ENCODE measurements at places on chromosomes 7 and 10.

GRCh38 chr10:118592675-118593330 is 2.6 kb downstream of the PRLHR start:
- DNase-seq: no peak

DNA sequence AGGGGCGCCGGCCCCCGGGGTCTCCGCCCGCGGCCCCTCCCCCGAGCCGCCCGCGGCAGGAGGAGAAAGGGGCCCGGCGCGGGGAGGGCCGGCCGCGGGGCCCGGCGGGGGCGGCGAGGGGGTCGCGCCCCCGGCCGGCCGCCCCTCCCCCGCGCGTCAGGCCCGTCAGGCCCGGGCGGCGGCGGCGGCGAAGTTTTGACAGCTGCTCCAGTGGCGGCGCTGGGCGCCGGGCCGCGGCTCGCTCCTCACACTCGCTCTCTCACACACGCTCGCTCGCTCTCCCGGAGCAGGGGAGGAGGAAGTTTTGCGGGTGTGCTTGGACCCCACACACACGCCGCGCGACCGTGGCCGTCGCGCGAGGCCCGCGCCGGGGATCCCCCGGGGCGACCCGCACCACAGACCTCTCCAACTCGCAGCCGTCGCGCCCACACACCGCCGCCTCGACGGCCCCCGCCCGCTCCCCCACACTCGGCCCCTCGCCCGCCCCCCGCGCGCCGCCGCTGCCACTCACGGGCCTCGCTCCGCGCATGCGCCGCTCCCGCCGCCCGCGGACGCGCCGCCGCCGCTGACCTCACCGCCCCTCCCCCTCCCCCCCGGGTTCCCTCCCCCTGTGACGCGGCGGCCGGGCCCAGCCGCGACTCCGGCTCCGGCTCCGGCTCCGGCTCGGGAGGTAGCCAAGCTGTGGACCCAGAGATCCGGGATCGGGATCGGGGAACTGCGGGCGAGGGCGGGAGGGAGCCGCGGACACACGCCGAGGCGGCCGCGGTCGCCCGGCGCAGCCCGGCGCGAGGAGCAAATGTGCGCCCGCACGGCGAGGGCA is 518 bp upstream of the KMT2C start:
- peak; percentile 85 for DNase-seq

DNA sequence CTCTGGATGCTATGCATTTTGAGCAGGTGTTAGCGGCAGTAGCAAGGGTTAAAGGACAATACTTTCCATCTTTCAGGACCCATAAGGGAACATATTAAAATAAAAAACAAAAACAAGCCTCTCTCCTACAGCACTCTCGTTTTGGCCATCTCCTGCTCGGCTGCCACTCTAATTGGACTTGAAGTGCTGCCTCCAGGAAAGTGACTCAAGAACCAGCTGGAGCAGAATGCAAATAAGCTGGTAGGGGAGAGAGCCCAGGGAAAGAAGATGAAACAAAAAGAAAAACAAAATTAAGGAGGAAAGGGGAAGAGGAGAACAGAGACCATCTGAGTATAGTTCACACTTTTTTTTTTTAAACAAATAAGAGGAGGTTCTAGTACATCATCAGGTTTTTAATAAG is 65.6 kb downstream of the HBP1 start:
- DNase-seq: no peak

GRCh38 chr10:61964949-61965702 is 63.6 kb downstream of the ARID5B start:
- no peak for DNase-seq

DNA sequence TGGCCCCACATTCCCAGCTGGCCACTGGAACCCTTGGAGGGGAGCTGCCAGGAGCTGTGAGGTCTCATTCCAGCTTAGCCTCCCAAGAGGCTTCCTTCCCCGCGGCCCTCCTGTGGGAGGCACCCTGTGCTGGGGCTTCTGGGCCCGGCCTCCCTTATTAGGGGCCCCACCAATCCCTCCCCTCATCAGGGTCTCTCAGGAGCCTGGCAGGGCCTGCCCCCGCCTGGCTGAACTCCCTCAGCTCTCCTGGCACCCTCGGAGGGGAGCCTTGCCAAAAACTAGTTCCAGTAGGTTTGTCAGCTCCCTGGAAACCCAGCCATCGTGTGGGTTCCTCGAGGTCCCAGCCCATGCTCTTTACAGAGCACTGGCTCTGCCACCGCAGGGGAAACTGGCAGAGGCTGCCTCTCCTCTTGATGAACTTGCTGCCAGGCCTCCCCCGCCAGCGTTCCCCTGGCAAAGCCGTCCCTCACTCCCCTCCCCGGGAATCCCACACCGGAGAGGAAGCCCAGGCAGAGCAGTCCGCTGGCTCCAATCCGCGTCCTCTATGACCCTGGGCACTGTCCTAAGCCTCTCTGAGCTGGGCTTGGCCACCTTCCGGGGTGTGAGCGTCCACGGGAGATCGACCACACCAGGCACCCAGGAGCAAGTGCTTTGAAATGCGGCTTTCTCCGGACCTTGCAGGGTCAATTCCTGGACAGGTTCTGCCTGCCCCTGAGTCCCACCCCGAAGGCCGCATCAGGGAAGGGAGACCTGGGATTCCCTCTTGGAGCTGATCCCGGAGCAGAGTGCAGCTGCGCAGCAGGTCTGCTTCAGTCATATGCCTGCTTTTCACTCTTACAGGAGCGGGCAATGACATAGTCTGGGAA is 139.8 kb downstream of the ARHGAP22 start:
- DNase-seq: peak; percentile 6

- no peak for DNase-seq
Measured at GRCh38 chr10:131071721-131072120, 239.8 kb downstream of the TCERG1L start.

GRCh38 chr10:75929630-75930161 is 498.3 kb downstream of the LRMDA start:
- DNase-seq: no peak

- DNase-seq: no peak
Measured at GRCh38 chr10:19812976-19813375, 3.3 kb upstream of the PLXDC2 start.

DNA sequence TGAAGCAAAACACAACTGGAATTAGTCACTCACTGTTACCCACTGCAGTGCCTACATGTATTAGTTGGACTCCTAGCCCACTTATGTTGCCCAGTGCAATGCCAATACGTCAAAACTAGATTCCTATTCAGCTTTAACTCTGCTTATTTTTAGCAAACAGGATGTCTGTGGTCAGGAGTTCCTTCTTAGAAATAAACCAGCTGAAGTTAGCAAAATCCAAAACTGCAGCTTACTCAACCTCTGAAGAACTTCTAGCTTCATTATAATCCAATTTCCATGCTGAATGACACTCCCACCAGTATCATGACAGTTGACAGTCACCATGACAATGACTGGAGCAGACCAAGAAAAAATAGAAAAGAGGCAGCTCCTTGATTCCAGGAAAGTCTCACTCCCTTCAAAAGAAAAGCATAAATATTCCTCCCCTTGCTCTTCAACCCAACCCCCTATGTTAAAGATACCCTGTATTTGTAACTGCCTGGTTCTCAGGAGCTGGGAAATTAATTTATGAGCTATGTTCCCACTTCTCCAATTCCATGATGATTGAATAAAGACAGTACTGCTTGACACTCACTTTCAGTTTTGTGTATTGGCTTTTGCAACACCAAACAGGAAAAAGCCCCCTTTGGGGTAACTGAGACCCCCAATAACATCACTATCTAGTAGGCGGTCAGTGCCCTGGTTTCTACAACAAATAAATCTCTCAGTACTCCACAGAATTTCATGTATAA is 327.4 kb downstream of the SORCS1 start:
- no peak for DNase-seq

DNA sequence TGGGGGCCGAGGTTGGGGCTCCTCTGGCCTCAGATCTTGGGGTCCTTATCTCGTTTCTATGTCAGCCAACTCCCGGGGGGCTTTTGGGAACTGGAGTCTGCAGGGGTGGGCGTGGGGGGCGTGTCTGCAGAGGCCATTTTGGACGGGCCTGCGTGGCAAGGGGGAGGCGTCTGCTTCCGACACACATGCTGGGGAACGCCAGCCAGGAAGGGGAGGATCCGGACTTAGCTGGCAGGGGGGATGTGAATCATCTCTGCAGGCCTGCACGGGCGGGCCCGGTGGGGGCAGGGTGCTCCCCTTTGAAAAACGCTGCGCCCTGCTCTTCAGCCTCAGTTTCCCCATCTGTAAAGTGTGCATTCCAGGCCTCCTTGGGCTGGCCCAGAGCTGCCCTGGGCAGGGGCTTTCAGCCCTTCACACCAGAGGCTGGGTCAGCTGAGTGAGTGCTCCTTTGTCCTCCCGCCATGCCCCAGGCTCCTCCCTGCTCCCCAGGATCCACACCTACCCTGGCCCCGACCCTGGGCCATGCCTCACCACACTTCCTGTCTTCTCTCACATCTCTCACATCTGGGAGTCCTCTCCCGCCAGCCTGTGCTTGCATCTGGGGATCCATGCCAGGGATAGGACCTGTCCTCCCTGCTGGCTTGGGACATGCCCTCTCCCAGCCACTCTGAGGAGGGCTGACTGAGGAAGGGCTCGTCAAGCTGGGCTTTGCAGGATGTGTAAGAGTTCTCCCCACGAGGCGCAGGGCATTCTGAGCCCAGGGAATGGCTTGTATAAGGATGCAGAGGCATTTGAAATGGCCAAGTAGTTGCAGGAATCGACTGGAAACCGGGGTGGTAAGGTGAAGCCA is 172.6 kb upstream of the TNRC18 start:
- peak; percentile 44 for DNase-seq

GRCh38 chr7:113000316-113001020 is 86.2 kb downstream of the GPR85 start:
- DNase-seq: no peak

DNA sequence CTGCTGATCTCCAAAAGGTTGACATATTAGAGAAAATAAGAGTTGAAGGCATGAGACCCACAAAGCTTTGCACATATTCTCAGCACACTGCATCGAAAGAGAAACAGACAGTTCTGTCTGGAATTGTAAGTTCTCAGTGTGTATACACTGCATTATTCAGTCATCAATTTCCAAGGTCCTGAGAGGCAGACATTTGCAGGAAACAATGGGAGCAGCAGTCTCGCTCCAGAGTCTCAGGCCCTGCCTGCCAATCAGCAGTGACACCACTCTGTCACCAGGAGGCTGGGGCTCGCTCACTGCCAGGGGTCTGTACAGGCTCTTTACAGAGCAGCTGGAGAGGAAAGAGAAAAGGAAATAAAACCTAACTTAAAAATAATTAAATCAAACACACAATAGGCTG is 36.3 kb downstream of the JAZF1 start:
- DNase-seq: no peak

- DNase-seq: no peak
Measured at GRCh38 chr7:157601530-157601929, 264.7 kb downstream of the DNAJB6 start.

- no peak for DNase-seq
Measured at GRCh38 chr7:40057292-40057691, 77.1 kb downstream of the MPLKIP start.

- no peak for DNase-seq
Measured at GRCh38 chr7:148688526-148688925, 10.2 kb upstream of the CUL1 start.

DNA sequence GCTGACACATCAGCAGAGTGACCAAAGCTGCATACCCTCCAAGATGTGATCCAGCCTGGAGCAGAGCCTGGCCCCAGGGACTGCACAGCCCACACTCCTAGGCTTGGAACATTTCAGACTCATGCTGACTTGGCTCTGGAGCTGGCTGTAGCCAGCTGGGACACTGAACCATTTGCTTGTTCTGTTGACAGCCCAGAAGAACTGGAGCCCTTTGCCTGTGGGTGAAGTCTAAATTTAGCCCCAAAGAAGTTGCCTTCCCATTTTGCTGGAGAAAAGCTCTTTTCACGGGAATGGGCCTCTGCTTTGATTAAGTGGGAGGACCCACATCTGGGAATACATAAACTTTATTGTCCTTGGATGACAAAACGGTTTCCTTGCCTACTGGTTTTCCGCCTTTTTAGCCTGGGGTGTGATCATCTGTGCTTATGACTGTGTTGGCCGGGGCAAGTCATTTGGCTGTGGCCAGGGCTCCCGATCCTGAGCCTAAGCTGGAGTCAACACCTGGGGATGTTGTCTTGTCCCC is 186.2 kb upstream of the BMPER start:
- no peak for DNase-seq

DNA sequence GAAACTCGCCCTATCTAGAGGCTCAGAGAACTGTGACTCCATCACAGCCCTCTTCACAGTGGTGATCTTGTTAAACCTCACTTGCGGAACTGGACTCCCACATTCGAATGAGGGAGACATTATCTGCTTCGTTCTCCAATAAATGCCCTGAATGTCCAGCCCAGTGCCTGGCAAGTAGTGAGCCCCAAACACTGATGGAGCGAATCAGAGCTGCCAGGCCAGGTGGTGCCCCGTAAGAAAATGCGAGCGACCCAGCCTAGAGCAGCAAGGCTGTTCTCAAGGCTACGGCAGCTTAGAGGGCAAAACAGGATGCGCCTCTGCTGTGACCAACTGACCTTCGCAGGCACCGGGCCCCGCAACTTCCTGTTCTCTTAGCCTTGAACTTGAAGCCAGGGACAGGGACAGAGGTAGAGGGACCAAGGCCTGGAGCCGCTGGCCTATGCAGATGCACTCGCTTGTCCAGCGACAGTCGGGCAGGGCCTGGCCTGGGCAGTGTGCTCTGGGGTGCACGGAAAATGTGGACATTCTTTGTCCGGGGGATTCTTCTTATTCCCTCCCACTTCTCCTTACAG is 217.6 kb downstream of the TCERG1L start:
- DNase-seq: no peak

GRCh38 chr7:143382791-143383641 is 1.9 kb downstream of the ZYX start:
- DNase-seq: no peak

- DNase-seq: no peak
Measured at GRCh38 chr10:22978918-22979317, 51.1 kb downstream of the ARMC3 start.

GRCh38 chr7:151689196-151689971 is 169.7 kb upstream of the RHEB start:
- no peak for DNase-seq

GRCh38 chr7:142188846-142189245 is 69.0 kb downstream of the PRSS58 start:
- DNase-seq: no peak

DNA sequence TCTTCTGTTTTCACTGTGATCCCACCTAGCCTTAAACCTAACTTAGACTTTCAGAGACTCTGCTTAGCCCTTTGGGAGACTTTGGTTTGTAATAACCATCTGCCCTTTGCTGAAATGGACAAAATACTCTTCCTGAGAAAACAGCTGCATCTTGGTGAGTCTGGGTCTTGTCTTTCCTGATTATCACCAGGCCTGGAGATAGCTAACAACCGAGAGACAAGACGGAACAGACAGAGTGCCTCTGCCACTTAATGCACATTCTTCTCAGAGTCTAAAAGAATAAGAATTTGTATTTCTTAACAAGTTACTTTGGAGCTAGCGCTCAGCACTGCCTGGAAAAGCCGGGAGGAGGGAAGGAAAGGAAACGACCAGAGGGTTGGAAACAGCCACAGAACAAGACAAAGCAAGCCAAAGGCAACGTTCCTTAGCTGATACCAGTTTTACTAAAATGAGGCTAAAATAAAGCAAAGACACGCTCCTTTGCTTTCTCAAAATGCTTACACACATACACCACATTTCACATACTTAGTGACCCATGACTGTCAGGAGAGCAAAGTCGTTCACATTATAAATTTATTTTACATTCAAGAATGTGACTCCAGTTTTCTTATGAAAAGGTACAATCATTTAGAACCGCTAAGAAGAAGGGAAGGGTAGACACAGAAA is 70.3 kb upstream of the DGKI start:
- no peak for DNase-seq
